ENCODE measurements at places on chromosomes 3 and 15.

DNA sequence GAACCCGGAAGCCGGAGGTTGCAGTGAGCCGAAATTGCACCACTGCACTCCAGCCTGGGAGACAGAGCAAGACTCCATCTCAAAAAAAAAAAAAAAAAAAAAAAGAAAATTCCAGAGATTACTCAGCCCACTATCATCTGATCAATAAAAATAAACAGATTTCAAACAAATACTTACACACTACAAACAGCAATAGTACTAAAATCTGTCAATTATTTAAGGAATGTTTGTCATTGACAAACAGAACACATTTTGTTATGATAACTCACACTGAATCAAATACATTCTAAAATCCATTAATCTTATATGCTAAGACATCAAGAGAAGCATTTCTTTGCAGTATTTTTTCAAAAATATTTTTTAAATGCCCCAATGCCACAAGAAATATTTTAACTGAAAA, 7.6 kb downstream of the MYO9A start:
- no peak for DNase-seq

- DNase-seq: no peak
These were observed 7.9 kb upstream of the GOLGA8B start for GRCh38 chr15:34591306-34591705.

DNA sequence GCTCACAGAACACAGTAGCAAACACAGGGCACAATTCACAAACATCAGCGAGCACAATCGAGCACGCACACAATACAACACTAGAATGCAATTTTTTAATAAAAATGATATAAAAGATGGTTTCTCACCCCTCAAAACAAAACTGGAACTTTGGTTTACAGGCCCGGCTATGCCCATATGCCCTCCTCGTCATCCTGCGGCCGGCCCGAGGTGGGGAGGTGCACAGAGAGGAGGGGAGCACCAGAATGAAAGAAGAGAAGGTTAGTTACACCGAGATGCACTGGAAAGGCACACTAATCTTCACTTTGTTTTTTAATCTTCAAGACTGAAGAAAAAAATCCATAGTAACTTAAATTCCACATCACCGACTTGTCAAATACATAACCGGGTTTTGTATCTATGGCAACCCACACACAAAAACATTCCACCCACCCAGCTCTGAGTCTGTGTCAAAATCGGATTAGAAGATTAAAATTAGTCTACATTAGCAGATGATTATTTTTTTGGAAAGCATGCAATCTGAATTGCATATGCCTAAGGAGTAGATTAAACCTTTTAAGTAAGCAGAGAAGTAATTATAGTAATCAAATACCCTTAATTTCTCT, 196.7 kb upstream of the WNT5A start:
- no peak for DNase-seq

GRCh38 chr3:178794711-178795110, 258.5 kb downstream of the KCNMB2 start:
- DNase-seq: peak; percentile 15

DNA sequence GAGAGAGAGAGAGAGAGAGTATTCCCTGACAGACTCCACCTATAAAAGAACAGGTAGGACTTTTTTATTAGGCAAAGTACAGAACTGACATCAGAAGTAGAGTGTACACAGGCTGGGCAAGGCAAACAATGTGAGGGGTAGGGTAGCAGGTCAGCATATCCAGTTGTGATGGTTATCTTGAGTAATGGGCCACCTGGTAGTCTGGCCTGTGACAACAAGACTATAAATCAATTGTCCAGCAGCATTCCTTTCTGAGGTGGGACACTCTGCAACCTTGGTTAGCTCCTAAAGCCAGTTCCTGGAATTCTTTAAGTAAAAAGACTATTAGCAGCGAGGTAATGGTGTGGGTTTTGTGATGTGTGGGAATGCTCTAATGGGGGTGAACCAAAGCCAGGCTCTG, 14.9 kb upstream of the TMCC1 start:
- no peak for DNase-seq

GRCh38 chr15:67575039-67575502, 32.6 kb downstream of the MAP2K5 start:
- DNase-seq: peak; percentile 45

DNA sequence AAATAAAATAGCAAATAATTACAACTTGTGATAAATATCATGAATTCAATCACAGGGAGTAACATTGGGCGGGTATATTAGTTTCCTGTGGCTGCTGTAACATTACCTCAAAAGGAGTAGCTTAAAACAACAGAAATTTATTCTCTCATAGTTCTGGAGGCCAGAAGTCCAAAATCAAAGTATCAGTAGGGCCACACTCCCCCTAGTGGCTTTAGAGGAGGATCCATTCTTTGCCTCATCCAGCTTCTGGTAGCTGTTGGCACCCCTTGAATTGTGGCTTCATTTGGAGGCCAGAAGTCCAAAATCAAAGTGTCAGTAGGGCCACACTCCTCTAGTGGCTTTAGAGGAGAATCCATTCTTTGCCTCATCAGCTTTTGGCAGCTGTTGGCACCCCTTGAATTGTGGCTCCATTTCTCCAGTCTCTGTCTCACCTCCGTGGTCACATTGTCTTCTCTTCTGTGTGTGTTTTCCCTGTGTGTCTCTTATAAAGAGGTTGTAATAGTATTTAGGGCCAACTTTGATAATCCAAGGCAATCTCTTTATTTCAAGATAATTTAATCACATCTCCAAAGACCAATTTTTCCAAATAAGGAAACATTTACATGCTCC, 3.1 kb upstream of the CFAP20DC start:
- peak; percentile 5 for DNase-seq

GRCh38 chr3:85662462-85662861, 703.7 kb downstream of the CADM2 start:
- no peak for DNase-seq

DNA sequence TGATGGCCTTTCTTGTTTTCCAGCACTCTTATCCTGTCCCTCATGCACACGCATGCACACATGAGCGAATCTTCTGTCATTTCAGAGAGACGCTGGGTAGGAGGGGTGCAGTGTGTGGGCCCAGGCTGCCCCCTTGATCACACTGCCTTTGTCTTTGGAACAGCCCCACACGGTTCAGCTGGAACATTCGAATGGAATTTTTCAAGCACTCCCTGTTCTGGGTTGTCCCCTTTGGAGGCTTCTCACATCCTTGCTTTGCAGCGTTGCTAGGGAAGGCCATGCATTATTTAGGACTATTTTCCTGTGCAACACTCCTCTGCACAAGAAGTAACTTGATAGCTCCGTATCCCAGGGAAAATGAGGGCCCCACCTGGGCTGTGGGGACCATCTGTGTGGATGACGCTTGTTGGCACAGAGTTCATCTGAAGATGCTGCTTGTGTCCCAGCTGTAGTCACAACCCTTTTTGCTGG, 78.4 kb downstream of the SPSB4 start:
- DNase-seq: no peak

- DNase-seq: no peak
These were observed 32.4 kb upstream of the HES1 start for GRCh38 chr3:194103505-194103904.

GRCh38 chr3:136787349-136787748, 31.6 kb upstream of the SLC35G2 start:
- peak; percentile 31 for DNase-seq

GRCh38 chr3:159928666-159929065, 60.0 kb upstream of the IL12A start:
- peak; percentile 8 for DNase-seq
